Right hindlimb (tissue), 1 donor: ENCODE measurements at places on chromosomes 7 and 10.

- no peak for DNase-seq
Observed at GRCh38 chr7:32494946-32495297, 367 bp upstream of the AVL9 start.

DNA sequence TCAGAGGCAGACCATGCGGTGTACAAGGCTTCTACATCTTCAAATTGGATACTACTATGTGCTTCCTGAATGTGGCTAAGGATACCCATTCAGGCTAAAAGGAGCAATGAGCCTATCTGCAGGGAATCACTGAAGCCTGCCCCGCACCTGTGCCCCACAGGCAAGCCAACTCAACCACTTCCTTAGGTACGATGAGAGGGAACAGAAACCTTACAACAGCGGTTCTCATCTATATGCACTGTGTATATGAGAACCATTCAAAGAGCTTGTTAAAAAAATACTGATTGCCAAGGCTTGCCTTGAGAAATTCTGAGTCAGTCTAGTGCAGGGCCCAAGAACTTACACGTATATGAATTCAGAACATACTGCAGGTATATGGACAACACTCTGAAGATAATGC lies 679.6 kb downstream of the PARD3 start:
- DNase-seq: no peak

- DNase-seq: no peak
Observed at GRCh38 chr10:23325132-23325531, 19.5 kb downstream of the C10orf67 start.

- no peak for DNase-seq
Observed at GRCh38 chr7:130593033-130593432, 75.5 kb downstream of the COPG2 start.

- no peak for DNase-seq
Observed at GRCh38 chr7:140068033-140068432, 5.3 kb upstream of the PARP12 start.

- DNase-seq: no peak
Observed at GRCh38 chr10:97925308-97925938, 75.8 kb downstream of the GOLGA7B start.

DNA sequence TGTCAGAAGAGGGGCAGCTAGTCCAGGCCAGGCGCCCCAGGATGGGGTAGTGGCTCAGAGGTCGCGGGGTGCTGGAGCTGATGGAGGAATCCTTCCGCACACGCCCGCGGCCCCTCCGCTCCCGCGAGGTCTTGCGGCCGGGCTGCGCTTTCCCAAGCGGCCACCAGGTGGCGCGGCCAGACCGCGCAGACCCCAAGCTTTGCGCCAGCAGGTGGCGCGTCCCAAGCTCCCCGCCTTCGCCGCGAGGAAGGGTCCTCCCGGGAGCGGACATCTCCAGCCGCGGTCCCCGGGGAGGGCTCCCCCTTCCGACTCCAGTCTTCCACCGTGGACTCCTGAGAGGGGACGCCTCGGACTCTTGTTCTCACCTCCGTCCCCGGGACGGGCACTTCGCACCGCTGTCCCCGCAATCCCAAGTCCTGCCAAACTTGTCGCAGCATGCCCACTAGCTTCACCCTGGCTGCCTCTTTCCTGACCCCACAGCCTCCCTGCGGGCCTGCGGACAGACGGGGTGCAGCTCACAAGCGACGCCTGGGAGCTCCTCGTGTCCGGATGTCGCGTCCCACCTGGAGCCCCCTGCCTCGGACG lies 19.4 kb downstream of the KCNK18 start:
- peak; percentile 70 for DNase-seq

DNA sequence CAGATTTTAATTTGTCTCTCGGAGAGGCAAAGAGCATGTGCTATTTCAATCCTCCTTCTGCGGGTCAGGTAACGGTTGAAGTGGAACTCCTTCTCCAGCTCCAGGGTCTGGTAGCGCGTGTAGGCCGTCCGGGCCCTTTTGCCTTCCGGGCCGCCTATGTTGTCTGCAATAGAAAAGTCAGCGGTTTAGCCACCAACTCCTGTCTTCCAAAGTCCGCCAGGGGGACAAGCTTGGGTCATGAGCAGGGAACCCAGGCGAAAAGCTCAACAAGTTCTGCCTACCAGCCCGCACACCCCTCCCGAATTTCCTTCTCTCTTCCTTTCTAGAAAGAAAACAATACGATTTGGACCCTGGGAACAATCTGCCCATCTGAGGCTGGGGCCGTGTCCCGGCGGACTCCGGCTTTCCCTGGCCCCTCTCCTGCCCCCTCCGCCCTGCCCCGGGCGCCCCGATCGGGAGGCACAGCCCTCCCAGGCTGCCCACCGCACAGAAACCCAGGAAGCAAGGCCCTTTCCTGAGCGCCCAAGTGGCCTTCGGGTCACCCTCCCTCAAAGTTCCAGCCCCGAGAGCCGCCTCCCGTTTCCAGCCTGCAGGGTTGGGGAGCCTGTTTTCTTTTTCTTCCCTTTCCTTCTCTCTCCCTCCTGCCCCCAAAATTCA lies 1.4 kb downstream of the HOXA5 start:
- peak; percentile 43 for DNase-seq

DNA sequence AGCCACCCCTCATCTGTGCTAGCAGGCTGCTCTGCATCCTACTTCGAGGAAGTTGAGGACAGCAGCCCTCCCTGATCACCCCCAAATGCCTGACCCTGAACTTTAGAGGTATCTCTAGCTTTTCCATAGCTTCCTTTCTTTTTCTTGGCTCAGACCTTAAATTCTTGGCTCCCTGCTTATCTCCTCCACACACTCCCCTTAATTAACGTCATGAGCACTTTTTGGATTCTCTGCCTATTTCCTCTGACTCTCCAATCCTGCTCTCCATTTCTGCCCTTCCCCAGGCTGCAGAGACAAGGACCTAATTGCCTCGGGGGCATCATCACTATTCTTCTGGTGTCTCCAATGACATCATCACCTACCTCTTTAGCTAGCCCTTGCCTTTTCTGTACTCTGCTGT lies 40.8 kb upstream of the SEC61G start:
- DNase-seq: no peak

GRCh38 chr7:47771336-47771989 lies 176.8 kb downstream of the PKD1L1 start:
- DNase-seq: peak; percentile 83

DNA sequence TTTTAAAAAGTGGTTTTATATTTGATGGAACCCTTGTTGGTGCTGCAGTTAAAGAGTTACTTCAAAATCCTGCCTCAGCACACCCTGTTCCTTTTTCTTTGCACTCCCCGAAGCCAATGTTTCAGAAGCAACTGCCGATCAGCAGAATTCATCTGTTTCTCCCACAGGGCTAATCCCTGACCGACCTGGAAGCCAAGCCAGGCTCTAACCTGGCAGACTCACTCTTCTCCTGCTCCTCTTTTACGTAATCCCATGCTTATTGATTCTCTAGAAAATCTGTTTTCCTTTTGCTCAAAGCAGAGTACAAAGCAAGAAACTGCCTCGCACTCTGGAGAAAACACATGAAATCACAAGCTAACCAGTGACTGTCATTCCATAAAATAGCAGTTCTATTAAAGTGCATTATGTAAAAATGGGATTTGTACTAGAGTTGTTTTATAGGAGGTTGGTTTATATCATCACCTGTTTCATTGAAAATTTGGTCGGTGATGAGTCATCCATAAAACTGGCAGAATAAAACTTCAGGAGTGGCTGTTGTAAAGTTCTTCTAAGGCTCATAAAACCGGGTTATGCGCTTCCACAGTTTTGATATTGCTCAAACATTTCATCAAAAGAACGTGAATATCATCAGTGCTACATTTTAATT lies 99.9 kb downstream of the CNTNAP2 start:
- no peak for DNase-seq

DNA sequence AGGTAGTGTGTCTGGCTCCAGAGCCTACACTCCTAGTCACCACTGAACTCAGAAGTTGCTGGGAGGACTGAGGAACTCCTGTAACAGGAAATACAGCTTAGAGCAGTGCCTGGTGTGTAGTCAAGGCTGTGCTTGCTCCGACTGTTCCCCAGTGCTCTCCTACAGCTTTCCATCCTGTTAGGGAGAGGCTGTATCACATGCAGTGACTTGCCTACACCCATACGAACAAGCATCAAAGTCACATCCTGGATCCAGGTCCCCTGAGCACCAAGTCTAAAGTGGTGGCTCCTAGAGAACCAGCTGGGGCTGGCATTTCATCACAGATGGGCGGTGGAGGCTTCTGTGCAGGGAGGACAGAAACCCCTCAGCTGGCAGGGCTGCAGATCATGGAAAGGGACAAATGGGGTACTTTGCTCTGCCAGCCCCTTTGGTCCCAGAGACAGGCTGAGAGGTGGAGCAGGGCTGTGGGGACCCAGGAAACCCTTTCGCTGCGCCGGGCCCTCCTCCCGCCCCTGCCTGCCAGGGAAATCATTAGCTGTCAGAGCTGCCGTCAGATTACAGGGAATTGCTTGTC lies 7.7 kb downstream of the ASB10 start:
- no peak for DNase-seq

DNA sequence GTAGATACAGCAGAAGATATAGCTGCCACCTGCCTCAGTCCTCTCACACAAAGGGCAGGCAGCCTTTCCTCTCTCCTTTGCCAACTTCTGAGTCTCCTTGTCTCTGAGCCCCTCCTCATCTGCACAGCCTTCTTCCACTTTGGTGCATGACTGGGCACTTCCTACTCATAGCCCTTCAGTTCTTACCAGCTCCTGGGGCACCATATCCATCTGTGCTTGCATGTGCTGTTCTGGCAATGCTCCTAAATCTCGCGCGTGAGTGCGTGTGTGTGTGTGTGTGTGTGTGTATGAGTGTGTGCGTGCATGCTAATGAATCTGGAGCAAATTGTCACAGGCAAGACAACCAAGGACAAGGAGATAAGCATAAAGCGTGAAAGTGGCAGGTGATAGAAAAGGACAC lies 1271.6 kb upstream of the SORCS1 start:
- DNase-seq: no peak

- DNase-seq: no peak
Observed at GRCh38 chr7:32481921-32482320, 8.3 kb downstream of the LSM5 start.

DNA sequence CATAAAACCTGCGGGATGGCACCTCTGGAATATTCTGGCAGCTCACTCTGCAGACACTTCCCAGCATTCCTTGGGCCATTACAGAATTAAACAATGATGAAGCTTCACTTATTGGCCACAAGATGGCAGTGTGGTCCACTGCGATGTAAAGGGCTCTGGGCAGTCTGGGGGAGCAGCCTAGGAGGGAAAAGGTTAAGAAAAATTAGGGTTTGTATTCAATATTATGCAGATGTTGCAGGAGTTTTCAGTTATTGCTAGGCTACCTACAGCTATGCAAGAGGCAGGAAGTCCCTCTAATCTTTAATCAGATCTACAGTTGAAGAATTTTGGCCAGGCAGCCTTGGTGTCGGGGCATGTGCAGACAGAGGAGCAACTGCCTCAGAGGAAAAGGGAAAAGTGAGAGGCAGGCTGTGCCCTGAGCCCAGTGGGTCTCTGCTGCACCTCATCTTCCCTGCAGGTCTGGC lies 233.2 kb upstream of the PRSS1 start:
- peak; percentile 30 for DNase-seq

- DNase-seq: no peak
Observed at GRCh38 chr7:18873734-18874336, 243.6 kb downstream of the TWIST1 start.

GRCh38 chr10:49500412-49500811 lies 38.5 kb downstream of the ERCC6 start:
- DNase-seq: no peak

GRCh38 chr7:50492770-50493519 lies 42.8 kb upstream of the FIGNL1 start:
- DNase-seq: no peak

- DNase-seq: peak; percentile 27
Observed at GRCh38 chr7:17466216-17466615, 167.8 kb downstream of the AHR start.

GRCh38 chr7:37425498-37425897 lies 23.2 kb downstream of the ELMO1 start:
- no peak for DNase-seq

- no peak for DNase-seq
Observed at GRCh38 chr7:74253331-74253730, 868 bp downstream of the RFC2 start.

GRCh38 chr7:74606101-74606908 lies 51.2 kb upstream of the GTF2I start:
- no peak for DNase-seq

DNA sequence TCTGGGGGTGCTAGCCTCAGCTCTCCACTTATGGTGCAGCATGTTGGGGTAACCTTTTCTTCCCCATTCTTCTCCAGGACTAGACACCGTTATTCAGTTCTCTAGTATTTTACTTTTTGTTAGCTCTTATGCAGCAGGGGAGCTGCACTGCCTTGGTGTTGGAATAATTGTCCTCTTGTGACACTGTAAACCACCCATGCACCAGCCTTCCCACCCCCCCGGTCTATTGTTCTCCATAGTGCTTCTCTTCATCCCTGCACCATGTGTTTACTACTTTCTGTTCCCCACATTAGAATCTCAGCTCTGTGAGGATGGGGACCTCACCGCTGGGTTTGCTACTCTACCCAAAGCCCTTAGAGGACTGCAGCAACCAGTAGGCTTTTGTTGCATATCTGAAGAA lies 230.7 kb downstream of the RPS24 start:
- no peak for DNase-seq

- DNase-seq: no peak
Observed at GRCh38 chr7:118104812-118105441, 79.0 kb upstream of the LSM8 start.

DNA sequence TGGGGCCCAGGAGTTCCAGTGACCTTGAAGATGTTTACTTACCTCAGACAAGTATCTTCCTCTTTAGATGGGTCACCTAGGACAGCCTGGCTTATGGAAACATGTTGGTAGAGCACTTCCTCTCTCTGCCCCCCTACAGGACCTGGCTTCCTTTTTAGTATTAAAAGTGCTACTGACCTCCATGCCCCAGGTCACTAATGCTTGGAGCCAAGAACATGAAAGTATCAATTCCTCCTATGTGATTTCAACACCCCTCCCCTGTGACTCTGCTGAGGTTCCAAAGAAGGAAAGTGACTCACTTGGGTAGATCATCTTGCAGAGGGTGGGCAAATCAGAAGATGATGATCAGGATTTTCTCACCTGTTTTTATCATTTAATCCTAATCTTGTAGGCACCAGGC lies 125.3 kb upstream of the CCDC6 start:
- DNase-seq: no peak

DNA sequence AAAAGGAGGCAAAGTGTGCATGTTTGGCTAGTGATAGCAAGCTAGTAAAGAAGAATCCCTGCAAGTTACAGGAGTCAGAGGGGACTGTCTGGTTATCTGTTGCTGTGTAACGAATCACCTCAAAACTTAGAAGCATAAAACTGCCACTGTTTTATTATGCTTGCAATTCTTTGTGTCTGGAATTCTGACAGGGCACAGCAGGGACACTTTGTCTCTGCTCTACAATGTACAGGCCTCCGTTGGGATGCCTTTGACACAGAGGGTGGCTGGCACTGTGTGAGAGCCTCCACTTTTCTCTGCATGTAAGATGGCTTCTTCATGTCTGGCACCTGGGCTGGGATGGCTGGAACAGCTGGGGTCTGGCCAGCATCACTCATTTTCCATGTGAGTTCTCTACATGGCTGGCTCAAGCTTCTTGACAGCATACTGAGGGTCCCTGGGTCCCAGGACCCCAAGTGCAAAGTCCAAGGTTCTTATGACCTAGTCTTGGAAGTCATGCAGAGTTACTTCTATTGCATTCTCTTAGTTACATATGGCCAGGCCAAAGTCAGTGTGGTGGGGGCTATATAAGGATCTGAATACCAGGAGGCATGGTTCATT lies 276.9 kb downstream of the RPS24 start:
- no peak for DNase-seq

- DNase-seq: no peak
Observed at GRCh38 chr10:35396560-35397434, 60.5 kb downstream of the CCNY start.
